Progenitor cell of endocrine pancreas (in vitro differentiated cells): ENCODE measurements at places on chromosomes 2 and 18. TPM values are rescaled to one million over a fixed set of nuclear protein-coding genes. Genes with fewer than 3 reads are reported as not detected.

The DGUOK gene
- total RNA-seq, result 63.8 and 66.9 TPM in 2 replicates

The AMER3 gene
- total RNA-seq, result 6.4 and 7.0 TPM in 2 replicates

The CAVIN2 gene
- total RNA-seq, result 0.11 and 0.17 TPM in 2 replicates

The INO80B gene
- total RNA-seq, result 46.8 and 51.0 TPM in 2 replicates

The FAP gene
- total RNA-seq, result not detected in 2 replicates

The HAAO gene
- total RNA-seq, result 14.5 and 16.7 TPM in 2 replicates

The SERPINB10 gene
- total RNA-seq, result not detected in 2 replicates

The SFT2D3 gene
- 13.7 and 15.3 TPM in 2 replicates for total RNA-seq

DNA sequence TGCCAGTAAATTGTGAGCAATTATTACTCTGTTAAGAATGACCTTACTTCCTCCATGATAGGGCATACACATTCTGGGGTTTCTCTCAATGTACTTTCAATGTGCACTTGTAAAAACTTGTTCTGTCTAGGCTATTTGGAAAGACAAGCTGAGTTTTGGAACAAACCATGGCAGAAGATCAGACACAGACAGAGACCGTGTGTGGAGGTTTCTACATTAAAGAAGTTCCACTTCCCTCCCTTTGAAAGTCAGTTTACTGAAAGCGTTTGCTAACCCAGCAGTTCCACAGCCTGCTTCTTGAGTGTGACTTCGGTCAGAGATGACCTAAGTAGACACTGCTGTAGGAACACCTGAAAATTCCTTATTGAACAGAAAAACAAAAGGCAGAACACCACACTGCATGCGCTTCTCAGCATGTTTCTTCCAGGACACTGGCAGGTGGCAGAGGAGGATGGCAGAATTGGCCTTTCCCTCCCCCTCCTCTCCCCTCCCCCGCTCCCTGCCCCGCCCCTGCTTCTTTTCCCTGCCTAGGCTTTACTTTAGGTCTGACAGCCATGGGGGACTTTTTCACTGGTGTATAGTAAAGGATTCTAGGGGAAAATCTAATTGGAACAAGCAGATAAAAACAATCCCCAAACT lies 109.8 kb downstream of the NOL10 start:
- peaks cover 19% of the 10 kb centered on the region for H3K36me3 ChIP-seq
- DNase-seq, result no peak
- no peak overlapping the region for H3K4me3 ChIP-seq
- peaks cover 39% of the 10 kb centered on the region for H3K4me1 ChIP-seq

DNA sequence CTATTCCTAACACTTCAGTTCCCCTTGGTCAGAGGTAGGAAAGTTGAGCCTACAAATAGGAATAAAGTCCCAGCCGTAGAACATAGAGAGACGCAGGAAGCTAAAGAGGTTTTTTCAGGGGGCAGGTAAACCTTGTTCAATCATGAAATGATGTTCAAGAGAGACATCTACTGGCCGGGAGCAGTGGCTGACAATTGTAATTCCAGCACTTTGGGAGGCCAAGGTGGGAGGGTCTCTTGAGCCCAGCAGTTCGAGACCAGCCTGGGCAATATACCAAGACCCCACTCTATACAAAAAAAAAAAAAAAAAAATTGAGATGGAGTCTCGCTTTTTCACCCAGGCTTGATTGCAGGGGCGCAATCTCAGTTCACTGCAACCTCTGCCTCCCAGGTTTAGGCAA lies 66.7 kb upstream of the DNAJC10 start:
- peaks cover 1% of the 10 kb centered on the region for H3K36me3 ChIP-seq
- no peaks in the 10 kb centered on the region for H3K27me3 ChIP-seq
- peak overlapping the region; percentile 26 for H3K27ac ChIP-seq
- DNase-seq, result no peak

- peaks cover 31% of the 10 kb centered on the region for H3K4me1 ChIP-seq
- no peaks in the 10 kb centered on the region for H3K36me3 ChIP-seq
- no peak overlapping the region for H3K27ac ChIP-seq
- H3K27me3 ChIP-seq, result no peaks in the 10 kb centered on the region
- H3K4me3 ChIP-seq, result no peak overlapping the region
These were observed 202.4 kb downstream of the PIK3C3 start for GRCh38 chr18:42157420-42157819.

GRCh38 chr18:25289001-25289631 lies 62.9 kb downstream of the ZNF521 start:
- H3K4me3 ChIP-seq, result no peak overlapping the region
- H3K27me3 ChIP-seq, result peaks cover 5% of the 10 kb centered on the region
- peaks cover 4% of the 10 kb centered on the region for H3K36me3 ChIP-seq
- H3K4me1 ChIP-seq, result peaks cover 10% of the 10 kb centered on the region

- H3K27me3 ChIP-seq, result peaks cover 4% of the 10 kb centered on the region
- DNase-seq, result no peak
- H3K27ac ChIP-seq, result no peak overlapping the region
- H3K4me3 ChIP-seq, result no peak overlapping the region
- no peaks in the 10 kb centered on the region for H3K4me1 ChIP-seq
- H3K36me3 ChIP-seq, result no peaks in the 10 kb centered on the region
These were observed 143.3 kb upstream of the BCL2L11 start for GRCh38 chr2:110977403-110977802.

- H3K36me3 ChIP-seq, result peaks cover 2% of the 10 kb centered on the region
- peaks cover 14% of the 10 kb centered on the region for H3K27me3 ChIP-seq
- no peak overlapping the region for H3K4me3 ChIP-seq
- no peak for DNase-seq
These were observed 61.0 kb upstream of the TGIF1 start for GRCh38 chr18:3388980-3389379.

DNA sequence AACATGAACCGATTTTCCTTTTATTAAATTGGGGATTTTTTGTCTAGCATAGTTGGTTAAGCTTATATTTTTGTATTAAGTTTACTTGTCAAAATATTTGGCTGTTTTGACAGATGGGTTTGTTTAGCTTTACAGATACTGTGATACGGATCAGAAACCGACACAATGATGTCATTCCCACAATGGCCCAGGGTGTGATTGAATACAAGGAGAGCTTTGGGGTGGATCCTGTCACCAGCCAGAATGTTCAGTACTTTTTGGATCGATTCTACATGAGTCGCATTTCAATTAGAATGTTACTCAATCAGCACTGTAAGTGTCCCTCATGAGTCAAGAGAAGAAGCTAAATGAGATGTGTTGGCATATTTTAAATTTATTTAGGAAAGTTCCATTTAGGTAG lies 8.5 kb downstream of the PDK1 start:
- H3K4me1 ChIP-seq, result peaks cover 8% of the 10 kb centered on the region
- H3K36me3 ChIP-seq, result peaks cover 5% of the 10 kb centered on the region
- H3K27me3 ChIP-seq, result no peaks in the 10 kb centered on the region

- no peak for DNase-seq
- H3K4me3 ChIP-seq, result no peak overlapping the region
- no peak overlapping the region for H3K27ac ChIP-seq
- peaks cover 9% of the 10 kb centered on the region for H3K4me1 ChIP-seq
- no peaks in the 10 kb centered on the region for H3K36me3 ChIP-seq
- H3K27me3 ChIP-seq, result no peaks in the 10 kb centered on the region
These were observed 415.2 kb upstream of the TNP1 start for GRCh38 chr2:217275091-217275490.

DNA sequence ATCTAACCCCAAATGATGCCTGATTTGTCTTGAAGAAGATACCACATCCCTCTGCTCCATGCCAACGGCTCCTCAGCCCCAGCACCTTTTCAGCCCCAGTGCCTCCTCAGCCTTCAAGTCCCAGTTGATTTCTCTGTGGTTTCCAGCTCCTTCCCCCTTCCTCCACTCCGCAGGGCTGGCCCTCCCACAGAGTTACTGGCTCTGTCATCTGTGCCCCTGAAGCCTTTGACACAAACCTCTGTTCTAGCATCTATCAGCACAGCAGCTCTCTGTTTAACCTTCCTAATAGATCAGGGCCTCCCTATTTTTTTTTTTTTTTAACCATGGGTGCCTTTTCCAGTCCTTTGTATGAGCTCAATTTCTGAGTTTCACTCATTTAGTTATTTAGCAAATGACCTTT lies 201.3 kb upstream of the CXCR4 start:
- peak overlapping the region; percentile 11 for H3K4me3 ChIP-seq
- peaks cover 7% of the 10 kb centered on the region for H3K4me1 ChIP-seq
- DNase-seq, result no peak
- H3K27me3 ChIP-seq, result peaks cover 14% of the 10 kb centered on the region

GRCh38 chr2:1233281-1233680 lies 180.0 kb upstream of the TPO start:
- H3K36me3 ChIP-seq, result no peaks in the 10 kb centered on the region
- H3K4me3 ChIP-seq, result no peak overlapping the region
- DNase-seq, result no peak
- no peak overlapping the region for H3K27ac ChIP-seq
- H3K4me1 ChIP-seq, result no peaks in the 10 kb centered on the region
- H3K27me3 ChIP-seq, result peaks cover 2% of the 10 kb centered on the region

DNA sequence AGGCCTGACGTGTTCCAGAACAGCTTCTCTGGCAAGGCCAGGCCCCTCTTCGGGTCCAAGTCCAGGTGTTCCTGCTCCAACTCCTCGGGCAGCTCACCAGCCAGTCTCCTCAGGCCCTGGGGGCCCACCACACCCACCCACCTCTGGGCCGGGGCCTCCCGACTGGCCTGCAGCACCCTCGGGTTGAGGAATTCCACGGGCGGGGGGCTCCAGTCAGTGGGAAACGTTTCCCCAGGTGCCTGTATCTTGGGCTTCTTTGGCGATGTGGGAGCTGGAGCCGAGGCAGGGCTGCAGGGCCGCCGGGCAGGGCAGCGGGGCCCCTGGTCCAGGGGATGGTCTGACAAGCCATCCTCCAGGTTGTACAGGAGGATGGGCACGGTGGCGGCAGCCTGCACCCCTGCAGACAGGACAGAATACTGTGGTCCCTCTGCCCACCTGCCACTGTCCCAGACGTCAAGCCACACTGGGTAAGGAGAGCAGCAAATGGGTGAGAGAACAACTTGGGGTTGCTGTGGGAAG lies 14.4 kb downstream of the FAM178B start:
- no peak overlapping the region for H3K27ac ChIP-seq
- no peak overlapping the region for H3K4me3 ChIP-seq
- DNase-seq, result no peak
